ENCODE measurements at places on chromosomes 1 and 21.

- DNase-seq, result no peak
Observed at GRCh38 chr1:1157033-1157365, 16.7 kb upstream of the TTLL10 start.

- DNase-seq, result no peak
Observed at GRCh38 chr1:241419986-241420385, 63.0 kb upstream of the RGS7 start.

GRCh38 chr1:218357211-218357892 lies 12.2 kb downstream of the TGFB2 start:
- no peak for DNase-seq

GRCh38 chr1:19229828-19230325 lies 19.8 kb upstream of the UBR4 start:
- no peak for DNase-seq

DNA sequence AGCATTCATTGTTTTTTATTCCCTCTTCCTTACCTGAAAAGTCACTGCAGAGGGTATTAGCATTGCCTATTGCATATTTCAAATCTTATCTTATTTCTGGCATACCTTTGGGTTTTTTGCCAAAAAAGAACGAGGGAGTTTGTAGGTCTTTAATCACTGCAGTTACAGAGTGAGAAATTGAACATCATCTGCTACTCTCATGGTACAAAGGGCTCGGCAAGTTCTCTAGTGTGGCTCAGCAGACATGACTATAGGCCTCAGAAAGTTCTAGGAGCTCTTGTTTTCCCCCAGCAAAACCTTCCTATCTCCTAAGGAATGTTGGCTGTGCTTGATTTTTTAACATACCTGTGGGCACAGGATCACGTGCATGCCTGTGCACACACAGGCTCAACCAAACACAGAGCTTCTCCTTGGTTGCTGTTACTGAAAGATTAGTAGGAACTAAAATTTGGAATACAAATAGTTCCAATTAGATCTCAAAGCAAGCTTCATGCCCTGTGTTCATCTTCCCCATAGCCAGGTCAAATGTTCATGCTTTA lies 69.7 kb downstream of the CCDC185 start:
- DNase-seq, result no peak

DNA sequence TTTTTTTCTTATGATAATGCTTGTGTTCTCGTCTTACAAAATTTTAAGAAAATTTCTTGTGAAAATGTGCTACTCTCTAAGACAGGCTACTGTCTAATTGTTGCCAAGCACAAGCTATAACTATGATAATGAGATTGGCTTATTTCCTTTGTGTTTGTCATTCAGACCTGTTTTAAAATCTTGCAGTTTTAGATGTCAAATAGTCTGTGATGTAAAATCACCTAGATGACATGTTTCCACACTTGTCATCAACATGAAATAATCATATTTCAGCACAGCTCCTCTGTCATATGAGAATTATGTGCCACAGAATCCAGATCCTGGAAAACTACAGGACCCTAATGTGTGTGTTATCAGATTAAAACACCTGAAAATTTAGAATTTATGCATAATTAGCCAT lies 539.7 kb downstream of the USP25 start:
- DNase-seq, result no peak

- DNase-seq, result no peak
Observed at GRCh38 chr1:246181241-246181640, 325.8 kb downstream of the SMYD3 start.

GRCh38 chr1:206812471-206812870 lies 40.2 kb upstream of the IL10 start:
- no peak for DNase-seq

DNA sequence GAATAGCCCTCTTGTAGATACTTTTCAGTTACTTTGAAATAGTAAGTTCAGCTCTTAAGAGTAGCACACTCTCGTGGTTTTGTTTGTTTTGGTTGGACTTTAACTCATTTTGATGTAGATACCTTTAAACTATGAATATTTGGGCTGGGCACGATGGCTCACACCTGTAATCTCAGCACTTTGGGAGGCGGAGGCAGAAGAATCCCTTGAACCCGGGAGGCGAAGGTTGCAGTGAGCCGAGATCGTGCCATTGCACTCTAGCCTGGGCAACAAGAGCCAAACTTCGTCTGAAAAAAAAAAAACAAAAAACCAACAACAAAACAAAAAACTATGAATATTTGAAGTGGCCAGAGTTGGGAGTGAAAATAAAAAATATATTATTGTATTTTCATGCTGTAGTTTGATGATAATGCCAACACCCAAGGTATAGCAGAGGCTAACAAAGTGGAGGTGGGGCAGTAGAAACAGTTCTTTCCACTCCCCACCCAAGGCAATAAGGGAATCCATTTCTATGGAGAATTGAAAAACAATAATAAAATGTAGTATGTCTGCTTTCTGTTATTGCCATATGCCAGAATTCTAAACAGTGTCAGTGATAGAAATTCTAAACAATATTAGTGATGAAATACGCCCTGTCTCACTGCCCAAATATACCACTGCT lies 1.7 kb downstream of the ZNF326 start:
- DNase-seq, result no peak

DNA sequence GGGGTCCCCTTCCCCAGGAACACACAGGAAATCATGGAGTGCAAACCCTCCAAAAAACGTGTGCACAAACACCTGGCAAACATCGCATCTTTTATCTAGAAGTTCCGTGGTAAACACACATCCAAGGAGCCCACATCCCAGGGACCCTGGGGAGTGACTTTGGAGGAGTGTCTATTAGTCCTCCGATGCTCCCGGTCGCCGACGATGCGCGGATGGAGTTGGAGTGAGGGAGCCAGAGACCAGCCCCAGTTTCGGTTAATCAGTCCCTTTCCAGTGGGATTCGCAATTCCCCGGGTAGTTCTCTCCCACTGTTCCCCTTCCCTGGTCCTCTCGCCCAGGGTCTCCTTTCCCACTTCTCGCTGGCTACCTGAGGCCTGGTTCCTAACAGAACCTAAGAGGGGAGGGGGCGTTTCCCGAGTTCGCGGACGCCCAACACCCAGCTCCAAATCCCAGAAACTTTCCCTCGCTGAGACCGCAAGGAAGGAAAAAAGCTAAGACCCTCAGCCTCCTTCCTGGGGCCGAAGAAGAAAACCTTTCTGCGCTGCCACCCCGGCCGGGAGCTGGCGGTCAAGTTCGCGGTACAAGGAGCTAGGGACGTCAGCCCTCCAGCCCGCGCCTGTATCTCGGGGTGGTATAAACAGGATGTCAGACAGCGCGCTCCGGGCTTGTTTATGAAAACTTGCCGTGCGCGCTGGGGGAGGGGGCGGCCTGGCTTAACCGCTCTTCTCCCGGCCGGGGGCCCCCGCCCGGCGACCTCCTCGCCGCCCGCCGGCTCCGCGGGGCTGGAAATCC lies 787 bp downstream of the JAK1 start:
- DNase-seq, result no peak

DNA sequence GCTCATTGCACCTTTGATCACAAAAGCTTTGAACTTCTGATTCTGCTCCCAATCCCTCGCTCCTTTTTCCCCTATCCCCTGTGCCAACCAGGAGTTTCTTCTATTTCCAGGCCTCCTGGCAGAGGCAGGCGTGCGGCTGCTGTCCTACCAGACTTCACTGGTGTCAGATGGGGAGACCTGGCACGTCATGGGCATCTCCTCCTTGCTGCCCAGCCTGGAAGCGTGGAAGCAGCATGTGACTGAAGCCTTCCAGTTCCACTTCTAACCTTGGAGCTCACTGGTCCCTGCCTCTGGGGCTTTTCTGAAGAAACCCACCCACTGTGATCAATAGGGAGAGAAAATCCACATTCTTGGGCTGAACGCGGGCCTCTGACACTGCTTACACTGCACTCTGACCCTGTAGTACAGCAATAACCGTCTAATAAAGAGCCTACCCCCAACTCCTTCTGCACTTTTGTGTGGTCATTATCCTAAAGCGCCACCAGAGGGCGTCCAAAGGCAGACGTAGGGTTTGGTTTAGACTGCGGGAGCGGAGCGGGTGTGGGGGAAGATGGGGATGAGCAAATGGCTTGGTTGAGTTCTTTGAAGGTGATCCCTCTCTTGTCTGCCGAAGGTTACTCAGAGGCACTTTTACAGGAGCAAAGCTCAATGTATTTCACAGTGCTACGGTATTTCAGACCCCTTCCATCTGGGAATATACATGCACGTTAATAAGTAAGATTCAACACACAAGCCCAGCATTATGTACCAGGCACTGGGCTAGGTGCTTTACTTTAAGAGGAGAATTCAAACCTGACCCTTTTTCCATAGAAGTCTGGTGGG lies 24.7 kb downstream of the HMGCS2 start:
- DNase-seq, result peak; percentile 78

GRCh38 chr1:201024625-201024998 lies 1.1 kb upstream of the KIF21B start:
- DNase-seq, result no peak

DNA sequence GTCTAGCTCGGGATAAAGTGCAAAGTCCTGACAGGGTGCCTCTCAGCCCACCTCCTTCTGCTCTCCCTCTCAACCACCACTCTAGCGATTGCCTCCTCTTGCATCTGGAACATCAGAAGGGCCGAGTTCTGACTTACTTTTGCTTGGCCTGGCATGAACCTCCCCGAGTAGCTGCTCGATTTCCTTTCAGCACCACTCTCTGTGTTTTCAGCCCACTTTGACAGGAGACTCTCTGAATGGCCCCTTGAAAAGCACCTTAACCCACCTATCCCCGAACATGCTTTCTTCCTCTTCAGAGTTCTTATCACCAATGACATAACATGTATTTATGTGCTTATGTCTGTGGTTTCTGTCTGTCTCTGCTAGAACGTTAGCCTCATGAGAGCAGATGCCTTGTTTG lies 225.8 kb upstream of the RUNX1 start:
- DNase-seq, result no peak

GRCh38 chr1:15803380-15803779 lies 4.1 kb downstream of the UQCRHL start:
- peak; percentile 47 for DNase-seq

DNA sequence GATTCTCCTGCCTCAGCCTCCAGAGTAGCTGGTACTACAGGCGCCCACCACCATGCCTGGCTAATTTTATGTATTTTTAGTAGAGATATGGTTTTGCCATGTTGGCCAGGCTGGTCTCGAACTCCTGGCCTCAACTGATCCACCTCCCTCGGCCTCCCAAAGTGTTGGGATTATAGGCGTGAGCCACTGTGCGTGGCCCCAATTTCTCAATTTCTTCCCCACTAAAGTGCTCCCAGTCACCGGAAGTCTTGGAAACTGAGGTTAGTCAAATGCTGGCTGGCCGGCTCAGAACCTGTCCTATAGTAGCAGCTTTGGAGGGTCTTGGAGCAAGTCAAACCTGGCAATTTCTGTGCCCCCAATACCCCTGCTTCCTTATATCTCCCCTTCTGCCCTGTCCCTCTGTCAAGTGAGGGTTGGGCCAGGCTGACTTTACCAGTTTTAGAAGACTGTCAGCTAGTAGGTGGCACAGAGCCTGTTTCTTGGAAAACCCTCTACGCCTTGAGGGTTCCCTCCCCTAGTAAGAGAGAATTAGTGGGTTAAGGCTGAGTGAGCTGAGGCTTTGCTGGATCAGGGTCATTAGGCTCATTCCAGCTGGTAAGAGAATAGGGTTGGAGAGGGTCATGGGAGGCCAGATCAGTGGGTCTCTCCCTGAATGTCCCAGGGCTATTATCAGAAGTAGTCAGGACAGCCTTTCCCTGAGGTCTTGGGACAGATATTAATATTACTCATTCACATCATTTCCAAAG lies 8.3 kb upstream of the EPB41 start:
- peak; percentile 24 for DNase-seq

GRCh38 chr1:111961773-111962565 lies 27.5 kb downstream of the KCND3 start:
- no peak for DNase-seq

GRCh38 chr1:174850726-174851125 lies 149.0 kb upstream of the CACYBP start:
- DNase-seq, result no peak

DNA sequence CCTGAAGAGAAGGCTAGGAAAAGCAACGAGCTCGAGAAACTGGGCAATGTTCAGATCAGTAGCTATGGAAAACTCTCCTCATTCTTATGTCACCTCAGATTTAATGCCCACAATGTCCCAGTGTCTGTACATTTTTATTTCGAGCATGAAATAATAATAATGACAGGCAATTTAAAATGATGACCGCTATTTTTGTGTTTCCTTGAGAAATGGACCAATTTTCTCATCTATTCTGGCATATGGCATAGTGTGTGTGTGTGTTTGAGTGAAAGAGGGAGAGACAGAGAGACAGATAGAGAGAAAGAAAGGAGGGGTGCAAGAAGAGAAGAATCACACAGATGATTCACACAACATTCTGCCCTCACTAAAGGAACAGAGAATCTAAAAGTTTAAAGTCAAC lies 119.1 kb upstream of the C1orf21 start:
- DNase-seq, result no peak

GRCh38 chr1:166302989-166303758 lies 136.4 kb upstream of the FAM78B start:
- DNase-seq, result no peak

DNA sequence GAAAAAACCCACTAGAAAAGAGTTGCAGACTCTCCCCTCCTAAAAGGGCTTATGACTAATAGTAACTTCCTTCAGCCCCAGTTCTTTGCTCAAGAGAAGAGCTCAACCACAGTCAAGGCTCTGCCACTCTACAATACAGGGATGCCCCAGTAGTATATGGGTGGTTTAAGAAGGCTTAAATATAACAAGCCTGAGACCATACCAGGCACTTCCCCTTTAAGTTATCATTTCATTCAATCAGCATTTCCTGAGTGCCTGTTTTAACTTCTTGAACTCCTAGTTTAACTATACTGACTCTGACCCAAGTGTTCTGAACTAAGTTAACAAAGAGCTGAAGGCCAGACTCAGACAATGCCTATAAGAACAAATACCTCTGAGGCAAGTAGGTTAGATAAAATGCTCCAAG lies 19.8 kb downstream of the PRPF38A start:
- peak; percentile 36 for DNase-seq

- DNase-seq, result no peak
Observed at GRCh38 chr1:20114021-20114648, 5.2 kb downstream of the PLA2G2D start.

DNA sequence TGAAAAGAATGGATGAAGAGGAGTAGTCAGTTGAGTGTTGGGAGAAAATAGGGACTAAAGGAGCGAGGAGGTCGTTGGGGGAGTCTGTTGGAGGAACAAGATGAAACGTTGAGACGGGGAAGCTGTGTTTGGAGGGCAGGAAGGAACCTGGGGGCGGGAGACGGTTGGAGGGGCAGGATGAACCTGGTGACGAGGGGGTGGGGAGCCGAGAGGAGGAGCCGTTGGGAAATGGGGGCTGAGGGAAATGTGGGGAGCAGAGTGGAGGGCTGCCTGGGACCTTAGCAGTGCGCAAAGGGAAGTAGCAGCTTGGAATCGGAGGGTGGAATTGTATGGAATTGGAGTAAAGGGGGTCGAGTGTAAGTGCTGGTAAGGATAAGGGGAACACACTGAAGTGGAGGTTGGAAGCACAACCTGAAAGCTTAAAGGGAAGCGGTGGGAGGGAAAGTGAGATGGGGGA lies 630 bp downstream of the MTF2 start:
- peak; percentile 38 for DNase-seq

Measured in hematopoietic multipotent progenitor cell treated with erythropoietin and hydrocortisone succinate and interleukin-3 and kit ligand, for 8 days (in vitro differentiated cells).